ENCODE measurements at places on chromosomes 2 and 18.

- no peak for DNase-seq
Measured at GRCh38 chr2:24774373-24774772, 18.8 kb downstream of the PTRHD1 start.

DNA sequence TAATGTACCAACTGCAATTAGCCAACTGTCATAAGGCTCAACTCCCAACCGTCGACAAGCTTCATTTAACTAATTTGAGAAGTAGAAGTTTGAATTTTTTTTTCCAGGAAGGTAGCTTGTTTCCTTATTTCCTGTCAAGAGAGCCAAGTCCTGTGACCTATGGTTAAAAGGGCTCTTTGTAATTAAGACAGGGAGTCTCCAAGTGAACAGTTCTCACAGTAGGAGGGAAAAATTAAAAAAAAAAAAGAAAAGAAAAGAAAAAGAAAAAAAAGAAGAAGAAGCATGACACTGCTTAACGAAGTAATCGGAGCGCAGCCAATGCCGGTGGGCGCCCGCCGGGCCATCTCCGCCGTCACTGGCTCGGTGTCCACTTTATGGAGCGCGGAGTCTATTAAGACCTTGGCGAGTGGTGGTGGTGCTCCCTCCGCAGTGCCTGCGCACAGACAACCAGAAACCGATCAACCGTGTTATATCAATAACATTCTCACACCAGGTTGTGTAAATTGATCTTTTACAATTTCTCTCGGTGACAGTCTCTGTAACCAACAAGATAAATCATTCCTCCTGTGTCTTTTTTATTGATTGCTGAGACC is 197.2 kb upstream of the POU3F3 start:
- no peak for DNase-seq

GRCh38 chr2:174792309-174793025 is 28.2 kb upstream of the CHRNA1 start:
- no peak for DNase-seq

DNA sequence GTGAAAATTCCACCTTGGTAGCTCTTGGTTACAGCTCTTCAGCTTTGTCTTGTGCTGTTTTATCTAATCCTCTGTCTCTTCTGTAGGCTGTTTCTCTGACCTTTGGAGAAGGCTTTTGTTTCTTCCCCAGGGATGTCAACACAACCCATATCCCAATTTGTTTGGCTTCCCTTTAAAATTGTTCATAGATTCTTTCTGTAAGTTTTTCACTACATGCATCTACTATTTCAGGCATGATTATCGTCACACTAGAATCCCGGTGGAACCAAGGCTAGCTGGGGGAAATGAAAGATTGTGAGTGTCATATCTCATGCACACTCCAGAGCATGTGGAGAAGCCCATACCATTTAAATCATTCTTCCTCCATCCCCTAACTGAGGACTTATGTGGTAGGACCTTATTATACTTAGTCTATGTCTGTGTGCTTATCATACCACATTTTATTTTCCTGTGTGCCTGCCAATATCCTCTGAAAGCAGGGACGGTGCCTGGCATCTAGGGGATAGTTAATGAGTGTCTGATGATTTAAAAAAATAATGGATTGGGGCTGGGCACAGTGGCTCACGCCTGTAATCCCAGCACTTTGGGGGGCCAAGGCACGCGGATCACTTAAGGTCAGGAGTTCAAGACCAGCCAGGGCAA is 59.9 kb downstream of the CRIM1 start:
- no peak for DNase-seq

DNA sequence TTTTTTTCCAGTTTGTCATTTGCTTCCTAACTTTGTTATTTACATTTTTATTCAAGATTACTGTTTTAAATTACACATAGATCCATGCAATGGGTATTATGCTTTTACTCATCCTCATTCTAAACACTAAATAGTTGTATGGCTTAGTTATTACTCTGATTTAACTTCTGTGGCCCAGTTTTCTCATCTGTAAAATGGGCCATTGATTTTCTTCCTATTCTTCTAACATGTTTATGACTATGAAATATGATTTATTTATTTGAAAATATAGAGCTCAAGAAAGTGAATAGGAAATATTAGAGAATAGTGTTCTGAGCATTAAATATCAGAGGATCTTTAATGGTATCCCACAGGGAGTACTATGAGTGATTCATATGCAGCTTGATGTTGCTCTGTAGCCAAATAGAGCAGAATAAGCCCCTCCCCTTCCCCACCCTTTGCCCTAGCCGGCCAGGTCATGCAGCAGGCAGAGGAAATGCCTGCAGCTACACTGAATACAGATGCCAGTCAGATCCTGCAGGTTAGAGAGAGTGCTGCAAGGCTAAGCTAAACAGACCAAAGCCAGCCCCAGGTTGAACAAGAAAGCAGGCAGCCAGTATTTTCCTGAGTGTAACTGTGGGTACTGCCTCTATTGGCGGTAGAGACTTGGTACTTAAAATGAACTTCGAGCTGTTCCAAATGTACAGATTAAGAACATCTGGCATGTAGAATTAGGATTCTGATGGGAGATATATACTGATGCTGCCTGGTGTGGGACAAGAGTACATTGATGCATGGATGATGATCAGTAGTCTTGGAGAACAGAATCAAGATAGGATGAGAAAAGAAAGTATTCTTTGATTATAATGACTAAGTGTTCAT is 11.7 kb upstream of the ACYP2 start:
- DNase-seq, result no peak

GRCh38 chr2:113282747-113283533 is 4.2 kb upstream of the PAX8 start:
- no peak for DNase-seq

- no peak for DNase-seq
Measured at GRCh38 chr18:35635170-35635569, 53.6 kb downstream of the GALNT1 start.

DNA sequence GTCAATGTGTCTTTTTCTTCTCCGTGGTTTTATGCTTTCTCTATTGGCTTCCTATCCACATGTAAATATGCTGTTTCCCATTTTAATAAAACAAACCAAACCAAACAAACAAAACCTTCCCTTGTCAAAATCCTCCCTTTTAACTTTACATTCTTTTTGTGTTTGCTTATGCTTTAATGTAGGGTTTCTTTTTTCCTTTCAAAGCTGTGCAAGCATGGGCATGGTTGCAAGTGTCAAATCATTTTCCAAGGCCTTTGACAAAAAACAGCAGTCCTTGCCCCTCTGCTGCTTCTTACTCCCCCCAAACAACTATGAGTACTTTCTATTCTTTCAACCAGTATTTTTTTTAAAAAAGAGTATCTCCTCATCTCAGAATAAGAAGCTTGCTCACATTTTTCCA is 66.0 kb upstream of the ACYP2 start:
- no peak for DNase-seq

DNA sequence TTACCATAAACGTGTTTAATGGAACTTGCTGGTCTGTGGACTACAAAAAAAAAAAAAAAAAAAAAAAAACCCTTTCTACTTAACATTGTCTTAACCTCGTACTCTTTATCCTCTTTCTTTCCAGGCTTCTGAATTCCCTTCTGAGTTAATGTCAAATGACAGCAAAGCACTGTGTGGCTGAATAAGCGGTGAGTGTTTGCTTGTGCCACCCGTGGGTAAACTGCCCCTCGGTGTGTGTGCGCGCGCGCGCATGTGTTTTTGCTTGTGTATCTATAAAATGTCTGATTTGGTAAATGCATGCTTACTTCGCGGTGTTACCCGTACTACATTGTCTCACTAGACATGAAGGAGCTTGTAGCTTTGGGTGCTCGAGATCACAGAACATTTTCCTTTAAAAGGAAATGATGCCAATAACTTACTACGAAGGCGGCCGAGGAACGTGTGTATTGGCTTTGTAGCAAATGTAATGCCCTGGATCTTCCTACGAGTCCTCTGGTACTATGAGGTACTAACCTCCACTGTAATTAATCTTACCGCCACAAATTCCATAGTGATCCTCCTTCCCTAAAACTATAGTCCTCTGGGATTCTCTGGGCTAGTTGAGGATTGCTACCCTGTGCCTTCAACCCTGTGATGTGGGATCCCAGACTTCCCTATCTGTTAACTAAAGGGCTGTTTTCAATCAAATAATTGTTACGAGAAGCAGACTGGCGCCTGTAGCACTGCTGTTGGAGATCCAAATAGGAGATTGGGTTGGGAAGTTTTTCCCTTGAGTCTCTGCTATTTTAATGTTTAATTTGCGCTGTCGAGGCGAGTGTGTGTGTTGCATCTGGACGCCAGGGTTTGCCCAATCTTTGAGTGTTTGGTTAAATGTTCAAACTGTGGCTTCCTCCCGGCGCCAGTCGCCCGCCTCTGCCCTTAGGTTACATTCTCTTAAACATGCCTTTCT is 1.1 kb downstream of the ID2 start:
- DNase-seq, result peak; percentile 52

DNA sequence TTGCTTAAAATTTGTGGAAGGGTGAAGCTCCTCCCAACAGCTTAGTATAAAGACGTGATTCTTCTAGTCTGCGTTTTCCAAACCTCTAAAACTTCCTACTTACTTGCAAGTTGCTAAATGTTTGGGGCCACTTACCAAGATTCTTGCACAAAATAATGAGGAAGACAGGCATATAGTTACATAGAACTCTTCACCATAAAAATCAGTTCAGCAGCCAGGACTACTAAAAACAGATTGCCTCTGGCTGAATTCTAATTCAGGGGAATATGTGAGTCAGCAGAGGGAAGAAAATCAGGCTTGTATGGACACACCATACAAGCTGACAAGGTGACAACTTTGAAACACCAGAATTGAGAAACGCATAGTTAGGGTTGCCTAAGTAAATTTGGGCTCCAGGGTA is 2.8 kb upstream of the PEX13 start:
- DNase-seq, result no peak

DNA sequence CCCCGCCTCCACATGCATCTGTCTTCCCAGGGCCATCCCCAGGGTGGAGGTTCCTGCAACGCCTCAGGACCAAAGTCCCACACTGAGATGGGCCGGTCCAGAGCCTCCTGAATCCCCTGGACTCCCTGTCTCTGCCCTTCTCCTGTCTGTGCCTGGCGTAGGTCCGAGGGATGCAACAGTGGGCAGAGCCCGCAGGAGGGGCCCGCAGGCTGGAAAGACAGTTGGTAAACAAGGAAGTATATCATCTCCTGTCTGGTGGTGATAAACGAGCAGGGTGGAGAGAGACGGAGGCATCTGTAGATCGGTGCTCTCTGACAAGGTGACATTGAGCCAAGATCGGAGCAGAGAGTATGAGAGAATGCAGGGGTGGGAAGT is 72.6 kb upstream of the RAB6C start:
- DNase-seq, result no peak

DNA sequence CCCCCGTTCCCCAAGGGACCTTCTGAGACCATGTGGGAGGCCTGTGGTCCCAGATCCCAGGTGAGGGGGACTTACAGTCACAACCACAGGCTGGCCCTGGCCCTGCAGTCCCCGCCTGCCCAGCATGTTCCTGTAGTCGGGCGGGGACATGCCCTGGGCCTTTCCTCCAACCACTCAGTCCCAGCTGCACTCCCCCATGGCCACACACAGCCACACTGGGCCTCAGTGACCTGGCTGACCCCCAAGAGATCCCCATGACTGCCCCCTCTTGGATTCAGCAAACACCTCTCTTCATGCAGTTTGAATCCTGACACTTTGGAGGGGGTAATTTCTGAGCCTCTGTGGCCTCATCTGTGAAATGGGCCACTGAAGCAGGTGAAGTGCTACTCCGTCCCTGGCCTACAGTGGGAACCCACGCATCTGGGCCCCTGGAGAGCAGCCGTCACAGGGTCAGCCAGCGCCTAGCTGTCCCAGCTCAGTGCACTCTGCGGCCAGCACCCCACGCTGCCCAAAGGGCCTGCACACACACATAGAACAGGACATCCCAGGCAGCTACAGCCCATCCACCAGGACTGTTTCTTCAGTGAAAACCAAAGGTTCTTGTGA is 12.7 kb upstream of the ARHGEF4 start:
- DNase-seq, result no peak

DNA sequence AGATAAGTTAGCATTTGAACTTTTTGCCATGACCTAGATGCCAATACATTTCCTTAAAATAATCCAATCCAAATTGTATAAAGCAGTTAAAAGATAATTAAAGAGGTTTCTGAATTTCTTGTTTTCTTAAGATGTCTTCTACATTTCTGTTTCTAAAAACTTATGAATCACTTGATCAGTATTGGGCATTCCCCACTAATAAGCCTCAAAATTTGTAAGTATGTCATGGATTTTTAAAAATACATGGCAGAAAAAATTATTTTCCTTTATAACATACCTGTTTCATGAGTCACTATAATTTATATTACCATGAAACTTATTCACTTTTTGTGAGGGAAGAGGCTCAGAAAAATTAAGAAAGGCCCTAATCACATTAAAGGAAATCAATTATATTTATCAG is 90.3 kb upstream of the TFPI start:
- DNase-seq, result no peak
